T-helper 2 cell treated with Interferon-gamma antibody and Interleukin-4, amounts not matched to agents 5 μg/mL and 100 μg/mL, for 36 hours (primary cell): ENCODE measurements at places on chromosomes 6 and 20.

- H3K27ac ChIP-seq: no peak overlapping the region
- H3K27me3 ChIP-seq: no peaks in the 10 kb centered on the region
- H3K36me3 ChIP-seq: peaks cover 20% of the 10 kb centered on the region
- H3K4me1 ChIP-seq: no peaks in the 10 kb centered on the region
Observed at GRCh38 chr20:58703765-58704371, 11.3 kb downstream of the NPEPL1 start.

DNA sequence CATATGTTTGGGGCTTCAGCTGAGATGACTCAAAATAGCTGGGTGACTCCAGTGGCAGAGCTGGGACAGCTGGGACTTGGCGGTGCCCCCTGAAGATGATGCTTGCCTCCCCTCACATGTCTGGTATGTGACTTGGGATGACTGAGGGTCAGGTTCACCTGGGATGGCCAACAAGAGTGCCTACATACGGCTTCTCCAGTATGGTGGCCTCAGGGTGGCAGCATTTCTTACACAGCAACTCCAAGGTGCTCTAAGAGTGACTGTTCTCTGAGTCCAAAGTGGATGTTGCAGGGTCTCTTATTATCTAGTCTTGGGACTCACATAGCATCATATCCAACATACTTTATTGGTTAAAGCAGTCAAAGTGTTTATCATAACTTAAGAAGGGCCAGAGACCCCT is 87.8 kb upstream of the CENPW start:
- H3K27me3 ChIP-seq: no peaks in the 10 kb centered on the region
- H3K27ac ChIP-seq: no peak overlapping the region
- H3K4me1 ChIP-seq: no peaks in the 10 kb centered on the region
- no peak for DNase-seq
- no peaks in the 10 kb centered on the region for H3K36me3 ChIP-seq
- H3K4me3 ChIP-seq: no peak overlapping the region

DNA sequence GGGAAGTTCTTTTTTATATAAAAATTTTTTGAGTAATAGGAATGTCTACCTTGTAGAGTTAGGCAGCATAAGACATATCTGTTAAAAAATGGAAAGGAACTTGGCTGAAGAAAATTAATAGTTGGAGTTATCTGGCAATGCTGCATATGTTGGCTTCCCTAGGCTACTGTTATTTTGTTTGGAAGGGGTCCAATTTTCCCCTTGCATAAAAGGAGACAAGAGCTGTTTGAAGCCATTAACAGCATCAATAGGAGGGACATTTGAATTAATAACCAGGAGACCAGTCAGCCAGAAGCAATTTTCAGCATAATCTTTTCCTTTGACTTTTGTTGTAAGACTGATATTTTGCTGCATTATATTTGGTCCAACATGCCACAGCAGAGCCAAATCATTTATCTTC is 80.9 kb upstream of the TAB2 start:
- H3K4me1 ChIP-seq: peaks cover 44% of the 10 kb centered on the region
- no peak overlapping the region for H3K27ac ChIP-seq
- no peak for DNase-seq
- no peak overlapping the region for H3K4me3 ChIP-seq
- no peaks in the 10 kb centered on the region for H3K27me3 ChIP-seq

- peak; percentile 23 for DNase-seq
- peaks cover 1% of the 10 kb centered on the region for H3K36me3 ChIP-seq
- H3K4me3 ChIP-seq: peak overlapping the region; percentile 84
Observed at GRCh38 chr20:36466089-36466488, 75.2 kb upstream of the MYL9 start.

GRCh38 chr6:45423824-45424450 is 46.2 kb upstream of the SUPT3H start:
- DNase-seq: no peak
- H3K4me1 ChIP-seq: peaks cover 50% of the 10 kb centered on the region
- H3K4me3 ChIP-seq: peak overlapping the region; percentile 96
- no peaks in the 10 kb centered on the region for H3K27me3 ChIP-seq

DNA sequence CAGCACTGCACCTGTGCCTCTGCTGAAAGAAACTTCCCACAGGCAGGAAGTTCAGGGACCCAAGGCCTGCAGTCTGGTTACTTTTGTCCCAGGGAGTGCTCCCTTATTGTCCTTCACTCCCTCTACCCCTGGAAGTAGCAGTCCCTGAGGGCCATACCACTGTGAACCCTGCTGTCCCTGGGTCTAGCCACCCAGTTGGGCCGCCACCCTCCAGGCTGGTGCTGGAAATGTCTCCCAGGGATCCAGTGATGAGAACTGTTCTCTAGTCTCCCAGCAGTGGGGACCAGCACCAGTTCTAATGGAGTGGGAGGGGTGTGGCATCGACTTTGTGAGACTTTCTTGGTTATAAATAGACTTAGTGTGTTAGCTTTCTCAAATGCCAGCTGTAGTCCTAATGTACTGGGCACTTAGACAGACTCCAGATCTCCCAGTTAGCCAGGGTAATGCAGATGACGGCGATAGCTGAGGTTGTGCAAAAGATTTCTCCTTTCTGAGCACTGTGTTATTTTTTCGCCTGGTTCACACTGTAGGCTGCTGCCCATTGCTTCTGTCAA is 462.5 kb downstream of the CDH26 start:
- H3K4me3 ChIP-seq: no peak overlapping the region
- peaks cover 13% of the 10 kb centered on the region for H3K4me1 ChIP-seq
- DNase-seq: no peak
- peaks cover 7% of the 10 kb centered on the region for H3K27me3 ChIP-seq
- H3K36me3 ChIP-seq: no peaks in the 10 kb centered on the region

- H3K4me1 ChIP-seq: no peaks in the 10 kb centered on the region
- DNase-seq: no peak
- H3K27me3 ChIP-seq: no peaks in the 10 kb centered on the region
Observed at GRCh38 chr6:80433010-80433672, 326.7 kb downstream of the BCKDHB start.

DNA sequence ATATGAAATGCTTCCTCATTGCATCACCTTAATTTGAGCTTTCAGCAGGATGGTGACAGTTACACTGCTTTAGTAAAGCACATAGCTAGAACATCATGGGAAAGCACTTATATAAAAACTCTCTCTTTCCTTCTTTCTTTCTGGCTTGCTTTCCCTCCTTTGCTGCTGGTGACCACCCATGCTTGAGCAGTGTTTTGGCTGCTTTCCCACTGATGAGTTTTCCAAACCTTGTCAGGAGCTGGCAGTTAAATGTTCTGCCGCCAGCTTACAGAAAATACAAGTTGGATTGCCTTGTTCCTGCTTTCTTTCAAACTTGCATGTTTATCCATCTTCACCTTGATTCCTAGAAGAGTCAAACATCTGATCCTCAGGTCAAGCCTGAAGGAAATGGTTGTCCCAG is 323.9 kb downstream of the FOXA2 start:
- H3K27me3 ChIP-seq: no peaks in the 10 kb centered on the region
- no peaks in the 10 kb centered on the region for H3K4me1 ChIP-seq
- H3K27ac ChIP-seq: no peak overlapping the region
- H3K36me3 ChIP-seq: no peaks in the 10 kb centered on the region
- no peak overlapping the region for H3K4me3 ChIP-seq

DNA sequence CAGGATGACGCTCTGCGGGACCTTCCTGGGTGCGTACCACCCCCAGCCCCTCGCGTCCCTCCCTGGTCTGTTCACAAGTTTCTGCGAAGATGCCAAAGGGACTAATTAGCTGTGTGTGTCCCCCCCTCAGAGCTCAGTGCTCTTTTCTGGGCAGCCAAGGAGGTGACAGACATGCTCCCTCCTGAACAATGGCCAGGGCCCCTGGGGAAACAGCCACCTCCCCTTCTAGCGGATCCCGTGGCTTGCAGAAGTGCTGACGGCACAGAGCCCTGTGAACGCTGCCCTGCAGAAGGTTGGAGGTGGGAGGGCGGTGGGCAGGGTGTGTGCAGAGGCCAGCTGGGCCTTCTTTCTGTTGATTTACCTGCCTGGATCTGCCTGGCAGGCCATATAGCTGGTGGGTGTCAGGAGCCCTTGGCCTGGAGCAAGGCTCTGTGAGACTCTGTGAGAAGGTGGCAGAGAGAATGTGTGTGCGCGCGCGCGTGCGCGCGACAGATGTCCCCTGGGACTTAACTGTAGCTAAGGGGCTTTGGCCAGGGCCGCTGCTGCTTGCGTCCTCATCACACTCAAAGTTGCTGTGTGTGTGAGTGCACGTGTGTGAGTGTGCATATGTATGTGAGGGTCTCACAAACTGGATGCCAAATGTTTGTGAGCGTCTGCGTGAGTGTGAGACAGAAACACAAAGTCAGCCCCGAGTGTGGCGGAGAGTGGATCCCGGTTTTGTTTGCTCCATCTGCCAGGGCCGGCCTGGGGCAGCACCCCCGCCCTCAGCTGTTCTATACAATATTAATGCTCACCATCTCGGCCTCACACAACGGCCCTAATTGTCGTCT is 3.5 kb upstream of the MYT1 start:
- H3K36me3 ChIP-seq: no peaks in the 10 kb centered on the region
- no peak for DNase-seq
- H3K4me1 ChIP-seq: no peaks in the 10 kb centered on the region

GRCh38 chr6:161561908-161562307 is 288.0 kb upstream of the AGPAT4 start:
- H3K4me1 ChIP-seq: no peaks in the 10 kb centered on the region
- no peaks in the 10 kb centered on the region for H3K27me3 ChIP-seq
- H3K27ac ChIP-seq: no peak overlapping the region
- H3K36me3 ChIP-seq: no peaks in the 10 kb centered on the region

DNA sequence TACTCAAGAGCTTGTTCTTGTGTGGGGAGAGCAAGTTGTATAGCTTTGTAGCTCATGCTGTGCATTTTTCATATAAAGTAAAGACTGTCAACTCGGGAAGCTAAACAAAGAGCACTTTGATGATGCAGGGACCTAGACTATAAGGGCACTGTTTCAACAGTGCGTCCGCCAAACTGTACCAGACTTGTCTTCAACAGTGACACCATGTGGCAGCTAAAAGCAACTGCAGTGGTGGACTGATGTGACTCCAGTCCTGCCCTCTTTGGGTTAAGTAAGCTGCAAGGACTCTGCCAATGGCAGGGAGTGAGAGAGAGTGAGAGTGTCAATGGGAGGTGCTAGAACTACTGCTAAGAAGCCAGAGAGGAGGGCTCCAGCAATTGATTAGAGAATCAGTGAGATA is 48.1 kb upstream of the MC3R start:
- H3K36me3 ChIP-seq: no peaks in the 10 kb centered on the region
- H3K27ac ChIP-seq: no peak overlapping the region
- no peaks in the 10 kb centered on the region for H3K4me1 ChIP-seq

DNA sequence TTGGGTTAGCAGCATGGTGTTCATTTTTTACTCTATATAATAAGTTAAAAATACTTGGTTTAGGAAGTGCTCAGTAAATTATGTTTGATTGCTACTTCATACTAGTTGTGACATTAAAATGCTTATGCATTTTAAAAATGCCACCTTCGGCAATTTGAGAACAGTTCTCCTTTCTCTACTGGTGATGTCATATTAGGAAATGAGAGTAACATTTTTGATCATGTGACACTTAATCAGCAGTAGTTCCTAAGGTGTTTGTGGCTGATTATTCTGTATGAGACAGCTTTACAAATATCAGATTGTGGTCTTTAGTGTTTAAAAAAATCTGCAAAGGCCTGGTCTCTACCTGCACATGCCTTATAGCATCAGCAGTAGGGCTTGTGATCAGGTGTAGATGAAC is 4.4 kb downstream of the GZF1 start:
- H3K27me3 ChIP-seq: no peaks in the 10 kb centered on the region
- peaks cover 35% of the 10 kb centered on the region for H3K4me1 ChIP-seq
- peak overlapping the region; percentile 20 for H3K27ac ChIP-seq
- H3K36me3 ChIP-seq: peaks cover 53% of the 10 kb centered on the region
- H3K4me3 ChIP-seq: peak overlapping the region; percentile 32
- DNase-seq: no peak

DNA sequence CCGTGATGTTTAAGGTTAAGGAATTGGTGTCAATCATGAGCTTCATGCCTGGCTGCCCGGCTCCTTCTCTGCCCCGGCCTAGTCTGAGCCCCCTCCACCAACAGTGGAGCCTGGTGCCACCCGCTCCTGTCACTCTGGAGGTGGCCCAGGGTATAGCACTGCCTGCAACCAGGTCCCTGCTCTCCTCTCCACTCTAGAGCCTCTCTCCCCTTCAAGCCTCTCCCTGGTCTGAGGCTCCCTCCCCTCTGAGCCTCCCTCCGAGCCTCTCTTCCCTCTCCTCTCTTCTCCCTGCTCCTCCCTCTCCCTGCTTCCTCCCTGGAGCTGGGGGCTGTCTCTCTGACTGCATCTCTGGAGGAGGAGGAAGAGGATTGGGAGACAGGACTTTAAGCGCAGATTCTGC is 31.3 kb upstream of the MRGBP start:
- no peaks in the 10 kb centered on the region for H3K36me3 ChIP-seq
- peaks cover 4% of the 10 kb centered on the region for H3K4me1 ChIP-seq
- no peaks in the 10 kb centered on the region for H3K27me3 ChIP-seq

GRCh38 chr6:106540907-106541306 is 88.4 kb downstream of the RTN4IP1 start:
- peaks cover 57% of the 10 kb centered on the region for H3K36me3 ChIP-seq
- no peak for DNase-seq
- H3K4me3 ChIP-seq: no peak overlapping the region
- no peaks in the 10 kb centered on the region for H3K27me3 ChIP-seq

DNA sequence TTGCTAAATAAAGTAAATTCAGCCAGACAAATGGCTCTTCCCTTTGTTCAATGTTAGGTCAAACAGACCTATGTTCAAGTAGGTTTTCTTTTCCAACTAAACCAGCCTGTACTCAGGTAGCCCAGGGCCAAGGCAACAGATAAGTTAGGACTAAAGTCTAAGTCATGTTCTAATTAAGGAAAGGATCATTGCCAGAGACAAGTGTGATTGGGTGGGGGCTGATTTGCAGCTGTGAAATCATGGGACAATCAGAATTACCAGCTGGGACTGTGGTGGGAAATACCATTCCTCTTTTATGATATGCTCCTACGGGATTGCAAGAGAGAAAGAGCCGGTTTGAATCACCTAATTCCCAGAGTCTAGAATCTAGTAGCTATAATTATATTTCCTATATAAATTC is 4.2 kb upstream of the FBXO30 start:
- H3K27ac ChIP-seq: no peak overlapping the region
- no peak overlapping the region for H3K4me3 ChIP-seq
- DNase-seq: no peak
- no peaks in the 10 kb centered on the region for H3K27me3 ChIP-seq
- peaks cover 7% of the 10 kb centered on the region for H3K36me3 ChIP-seq

DNA sequence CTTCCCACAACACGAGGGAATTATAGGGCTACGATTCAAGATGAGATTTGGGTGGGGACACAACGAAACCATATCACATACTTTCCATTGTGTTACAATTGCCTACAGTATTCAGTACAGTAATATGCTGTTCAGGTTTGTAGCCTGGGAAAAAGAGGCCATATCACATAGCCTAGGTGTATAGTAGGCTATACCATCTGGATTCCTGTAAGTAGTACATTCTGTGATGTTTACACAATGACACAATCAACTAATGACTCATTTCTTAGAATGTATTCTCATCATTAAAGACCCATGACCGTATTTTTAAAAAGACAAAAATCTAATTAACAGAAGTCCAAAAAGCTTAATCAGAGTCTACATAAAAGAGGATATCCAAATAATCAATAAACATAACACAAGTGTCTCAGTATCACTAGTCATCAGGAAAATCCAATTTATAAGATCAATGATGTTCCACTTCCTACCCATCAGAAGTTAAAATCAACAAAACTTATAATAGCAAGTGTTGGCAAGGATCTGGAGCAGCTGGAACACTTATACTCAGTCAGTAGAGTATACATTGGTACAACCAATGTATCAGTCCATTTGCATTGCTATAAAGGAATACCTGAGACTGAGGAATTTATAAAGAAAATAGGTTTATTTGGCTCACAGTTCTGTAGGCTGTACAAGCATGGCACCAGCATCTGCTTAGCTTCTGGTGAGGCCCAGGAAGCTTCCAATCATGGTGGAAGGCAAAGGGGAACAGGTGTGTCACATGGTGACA is 215.9 kb downstream of the CLVS2 start:
- no peaks in the 10 kb centered on the region for H3K36me3 ChIP-seq
- no peak overlapping the region for H3K4me3 ChIP-seq
- DNase-seq: no peak
- H3K27me3 ChIP-seq: no peaks in the 10 kb centered on the region
- no peak overlapping the region for H3K27ac ChIP-seq
- H3K4me1 ChIP-seq: no peaks in the 10 kb centered on the region
